ENCODE measurements at places on chromosomes 1 and 21. TPM values are rescaled to one million over a fixed set of nuclear protein-coding genes. Genes with fewer than 3 reads are reported as not detected.

Gene CMPK1
- total RNA-seq: 70.3 TPM

Gene OR10J1
- not detected for total RNA-seq

Gene DISP3
- total RNA-seq: 0.54 TPM

Gene TRIM63
- 1.8 TPM for total RNA-seq

Gene IL19
- total RNA-seq: not detected

Gene RPE65
- total RNA-seq: not detected

Gene NBPF6
- total RNA-seq: not detected

Gene SAMSN1
- total RNA-seq: 0.16 TPM

Gene CACHD1
- 1.4 TPM for total RNA-seq

Gene GJA9
- not detected for total RNA-seq

Gene DMRTA2
- total RNA-seq: 0.13 TPM

Gene ATXN7L2
- 2.2 TPM for total RNA-seq

Gene C8B
- total RNA-seq: not detected

Gene TGFB2
- 12.3 TPM for total RNA-seq

Gene CFAP45
- total RNA-seq: 0.83 TPM

Gene RGS4
- not detected for total RNA-seq

Gene OR14K1
- not detected for total RNA-seq

Gene CD52
- not detected for total RNA-seq

Gene ITGB3BP
- total RNA-seq: 21.0 TPM

Gene OVAAL
- 0.10 TPM for total RNA-seq

Gene GPA33
- not detected for total RNA-seq

Gene S100B
- not detected for total RNA-seq

Gene CD1E
- not detected for total RNA-seq

Gene SHISA4
- 16.9 TPM for total RNA-seq

Gene MTARC1
- total RNA-seq: 9.4 TPM

Gene ASAP3
- total RNA-seq: 7.7 TPM

Gene RXFP4
- not detected for total RNA-seq

Measured in A549 treated with Hydrocortisone at 1 μM for 4 hours (cell line).